ENCODE measurements at places on chromosomes 2 and 18. TPM values are rescaled to one million over a fixed set of nuclear protein-coding genes. Genes with fewer than 3 reads are reported as not detected.

TRABD2A gene
- total RNA-seq, result 1.7 TPM

GRCh38 chr2:151619337-151619989 is 114.8 kb downstream of the NEB start:
- H3K27ac ChIP-seq, result no peak overlapping the region
- no peaks in the 10 kb centered on the region for H3K4me1 ChIP-seq
- no peak for DNase-seq
- no peaks in the 10 kb centered on the region for H3K27me3 ChIP-seq

- H3K4me1 ChIP-seq, result peaks cover 6% of the 10 kb centered on the region
- H3K36me3 ChIP-seq, result no peaks in the 10 kb centered on the region
- no peaks in the 10 kb centered on the region for H3K27me3 ChIP-seq
- no peak overlapping the region for H3K4me3 ChIP-seq
- DNase-seq, result no peak
Measured at GRCh38 chr18:5969989-5970403, 74.7 kb upstream of the TMEM200C start.

SERPINB13 gene
- total RNA-seq, result not detected

GRCh38 chr2:113822087-113822815 is 65.8 kb upstream of the SLC35F5 start:
- no peak for DNase-seq
- H3K27me3 ChIP-seq, result no peaks in the 10 kb centered on the region
- no peaks in the 10 kb centered on the region for H3K4me1 ChIP-seq
- no peak overlapping the region for H3K27ac ChIP-seq
- H3K36me3 ChIP-seq, result no peaks in the 10 kb centered on the region

DNA sequence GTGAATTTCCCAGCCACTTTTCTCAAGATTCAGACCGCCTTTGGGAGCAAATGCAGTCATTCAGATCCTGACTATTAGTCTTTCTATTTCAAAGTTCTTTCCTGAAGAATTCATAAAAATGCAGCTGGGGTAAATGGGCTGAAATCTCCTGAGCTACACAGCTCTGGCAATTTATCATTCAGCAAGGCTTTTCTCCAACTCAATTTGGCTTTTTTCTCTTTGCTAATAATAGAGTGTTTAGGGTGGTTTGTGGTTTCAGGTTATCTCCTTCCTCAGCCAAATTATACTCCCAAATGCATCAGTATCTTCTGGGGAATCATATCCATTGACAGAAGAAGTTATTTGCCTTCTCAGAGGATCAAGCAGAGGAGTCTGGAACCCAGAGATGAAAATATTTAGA is 282.4 kb upstream of the SLC14A2 start:
- no peak overlapping the region for H3K27ac ChIP-seq
- no peaks in the 10 kb centered on the region for H3K27me3 ChIP-seq
- no peaks in the 10 kb centered on the region for H3K36me3 ChIP-seq
- no peak overlapping the region for H3K4me3 ChIP-seq
- no peak for DNase-seq
- no peaks in the 10 kb centered on the region for H3K4me1 ChIP-seq

- H3K27ac ChIP-seq, result no peak overlapping the region
- H3K4me3 ChIP-seq, result no peak overlapping the region
- no peaks in the 10 kb centered on the region for H3K27me3 ChIP-seq
- H3K4me1 ChIP-seq, result no peaks in the 10 kb centered on the region
Measured at GRCh38 chr2:108267101-108267500, 21.6 kb upstream of the SULT1C2 start.

- H3K27me3 ChIP-seq, result no peaks in the 10 kb centered on the region
- H3K4me1 ChIP-seq, result no peaks in the 10 kb centered on the region
- no peaks in the 10 kb centered on the region for H3K36me3 ChIP-seq
- H3K4me3 ChIP-seq, result no peak overlapping the region
Measured at GRCh38 chr2:223044092-223044836, 7.7 kb upstream of the KCNE4 start.

ATOH8 gene
- 0.22 TPM for total RNA-seq

DNA sequence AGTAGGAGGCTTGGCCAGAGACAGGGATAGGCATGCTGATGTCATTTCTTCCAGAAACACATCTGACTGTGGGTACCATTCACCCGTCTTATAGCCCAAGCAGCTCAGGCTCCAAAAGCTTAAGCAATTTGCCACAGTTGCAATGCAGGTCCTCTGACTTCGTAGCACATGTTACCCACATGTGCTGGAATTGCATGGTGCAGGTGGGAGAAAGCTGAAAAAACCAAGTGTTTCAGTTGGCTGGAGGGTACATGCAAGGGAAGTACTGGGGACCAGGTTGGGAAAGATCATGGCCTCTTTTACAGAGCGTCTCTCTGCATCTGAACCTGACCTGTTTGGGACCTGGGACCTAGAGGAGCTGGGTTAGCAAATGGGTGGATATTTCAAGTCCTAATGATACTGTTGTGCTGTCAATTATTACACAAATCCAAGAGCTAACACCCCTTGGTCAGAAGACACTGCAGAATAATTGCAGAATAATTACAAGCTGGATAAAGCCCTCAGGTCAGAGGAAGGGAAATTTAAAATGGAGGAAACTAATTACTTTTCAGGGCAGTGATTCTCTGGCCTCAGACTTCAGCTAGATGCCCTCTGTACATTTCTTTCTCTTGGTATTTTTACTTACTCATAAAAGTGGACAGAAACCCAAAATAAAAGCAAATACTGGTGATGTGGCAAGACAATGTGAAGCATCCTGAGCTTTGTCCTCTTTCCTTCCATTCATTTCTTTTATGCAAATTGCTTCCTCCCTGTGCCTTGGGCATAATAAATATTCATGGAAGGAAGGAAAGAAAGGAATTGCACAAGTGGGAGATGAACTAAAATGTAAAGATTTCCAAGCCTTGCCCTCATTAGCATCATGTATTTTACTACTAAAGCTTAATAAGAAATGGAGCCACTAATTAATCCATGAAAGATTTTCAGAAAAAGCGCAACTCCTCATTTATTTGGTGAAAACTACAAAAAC is 45.6 kb upstream of the TTC39C start:
- DNase-seq, result no peak
- H3K4me1 ChIP-seq, result peaks cover 2% of the 10 kb centered on the region
- H3K36me3 ChIP-seq, result no peaks in the 10 kb centered on the region
- H3K27ac ChIP-seq, result no peak overlapping the region

- H3K4me1 ChIP-seq, result no peaks in the 10 kb centered on the region
- DNase-seq, result no peak
- H3K36me3 ChIP-seq, result peaks cover 2% of the 10 kb centered on the region
- H3K4me3 ChIP-seq, result no peak overlapping the region
- no peak overlapping the region for H3K27ac ChIP-seq
Measured at GRCh38 chr18:35174093-35174731, 66.6 kb upstream of the ZNF397 start.

DNA sequence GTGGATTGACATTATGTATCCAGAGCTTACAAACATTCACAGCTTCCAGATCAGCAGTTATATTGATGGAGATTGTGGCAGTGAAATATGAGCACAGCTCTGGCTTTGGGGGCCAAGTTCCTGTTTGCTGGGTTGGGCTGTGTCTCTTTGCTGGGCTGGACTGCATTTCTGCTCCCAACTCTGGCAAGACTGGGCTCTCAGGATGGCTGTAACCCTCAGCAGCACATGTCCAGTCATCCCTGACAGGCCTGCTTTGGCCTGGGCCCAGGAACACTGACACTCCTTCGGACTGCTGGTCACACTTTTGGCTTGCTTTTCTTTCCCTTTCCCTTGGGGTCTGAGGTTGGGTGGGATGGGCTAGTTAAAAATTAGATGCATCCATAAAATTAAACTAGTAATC is 17.9 kb upstream of the VPS4B start:
- H3K27me3 ChIP-seq, result no peaks in the 10 kb centered on the region
- H3K4me1 ChIP-seq, result no peaks in the 10 kb centered on the region
- no peak for DNase-seq
- H3K27ac ChIP-seq, result no peak overlapping the region

DNA sequence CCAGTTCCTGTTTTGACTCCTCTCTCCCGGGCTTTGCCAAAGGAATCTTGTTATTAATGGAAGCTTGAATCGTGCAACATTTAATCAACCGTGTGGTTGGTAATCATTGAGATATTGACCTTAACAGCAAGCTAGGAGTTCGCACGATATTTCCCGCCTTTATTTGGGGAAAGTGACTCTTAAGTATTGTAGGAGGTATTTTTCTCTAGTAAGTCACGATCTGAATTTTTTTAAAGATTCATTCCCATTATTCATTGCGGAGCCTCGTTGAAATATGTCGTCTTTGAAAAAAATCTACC is 663 bp downstream of the NUP35 start:
- no peak for DNase-seq
- peak overlapping the region; percentile 77 for H3K27ac ChIP-seq
- peak overlapping the region; percentile 98 for H3K4me3 ChIP-seq
- H3K27me3 ChIP-seq, result no peaks in the 10 kb centered on the region
- peaks cover 4% of the 10 kb centered on the region for H3K36me3 ChIP-seq

SP100 gene
- 0.28 TPM for total RNA-seq

IL18R1 gene
- total RNA-seq, result not detected

MC2R gene
- not detected for total RNA-seq

- no peaks in the 10 kb centered on the region for H3K36me3 ChIP-seq
- no peak for DNase-seq
- H3K4me1 ChIP-seq, result no peaks in the 10 kb centered on the region
- H3K4me3 ChIP-seq, result no peak overlapping the region
- no peaks in the 10 kb centered on the region for H3K27me3 ChIP-seq
Measured at GRCh38 chr2:64838817-64839216, 150.4 kb upstream of the SLC1A4 start.

DNA sequence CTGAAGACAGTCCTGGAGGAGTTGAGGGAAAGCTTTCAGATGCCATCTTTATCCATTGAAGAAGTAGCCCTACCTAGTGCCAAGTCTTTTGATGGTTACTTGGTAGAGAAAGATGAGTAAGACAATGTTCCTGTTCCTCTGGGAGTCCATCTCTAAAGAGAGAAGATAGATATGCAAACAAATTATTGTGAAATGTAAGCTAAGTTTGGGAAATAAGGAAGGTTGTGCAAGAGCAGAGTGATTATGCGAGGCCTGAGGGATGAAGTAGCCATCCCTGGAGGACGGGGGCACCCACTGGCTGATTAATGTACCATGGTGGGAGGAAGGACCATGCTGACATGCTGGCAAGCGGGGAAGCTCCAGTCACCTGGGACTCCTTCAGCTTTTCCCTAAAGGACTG is 994 bp upstream of the DTNA start:
- peaks cover 5% of the 10 kb centered on the region for H3K4me1 ChIP-seq
- peaks cover 2% of the 10 kb centered on the region for H3K36me3 ChIP-seq
- no peak overlapping the region for H3K27ac ChIP-seq
- H3K27me3 ChIP-seq, result no peaks in the 10 kb centered on the region
- DNase-seq, result no peak

CPO gene
- 0.66 TPM for total RNA-seq

LMAN1 gene
- 61.1 TPM for total RNA-seq

DNA sequence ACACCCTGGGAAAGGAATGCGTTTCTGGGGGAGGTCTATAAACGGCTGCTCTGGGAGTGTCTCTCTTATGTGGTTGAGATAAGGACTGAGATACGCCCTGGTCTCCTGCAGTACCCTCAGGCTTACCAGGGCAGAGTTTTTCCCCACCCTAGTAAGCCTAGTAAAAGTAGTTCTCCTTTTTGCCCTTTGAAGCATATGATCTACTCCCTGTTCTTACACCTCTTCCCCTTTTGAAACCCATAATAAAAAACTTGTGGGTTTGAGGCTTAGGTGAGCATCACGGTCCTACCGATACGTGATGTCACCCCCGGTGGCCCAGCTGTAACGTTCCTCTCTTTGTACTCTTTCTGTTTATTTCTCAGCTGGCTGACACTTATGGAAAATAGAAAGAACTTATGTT is 97.4 kb downstream of the FSIP2 start:
- H3K27me3 ChIP-seq, result no peaks in the 10 kb centered on the region
- H3K4me1 ChIP-seq, result no peaks in the 10 kb centered on the region
- no peak for DNase-seq
- peaks cover 5% of the 10 kb centered on the region for H3K36me3 ChIP-seq

BMP10 gene
- total RNA-seq, result not detected

DAW1 gene
- not detected for total RNA-seq

MRPL44 gene
- 46.1 TPM for total RNA-seq

DNA sequence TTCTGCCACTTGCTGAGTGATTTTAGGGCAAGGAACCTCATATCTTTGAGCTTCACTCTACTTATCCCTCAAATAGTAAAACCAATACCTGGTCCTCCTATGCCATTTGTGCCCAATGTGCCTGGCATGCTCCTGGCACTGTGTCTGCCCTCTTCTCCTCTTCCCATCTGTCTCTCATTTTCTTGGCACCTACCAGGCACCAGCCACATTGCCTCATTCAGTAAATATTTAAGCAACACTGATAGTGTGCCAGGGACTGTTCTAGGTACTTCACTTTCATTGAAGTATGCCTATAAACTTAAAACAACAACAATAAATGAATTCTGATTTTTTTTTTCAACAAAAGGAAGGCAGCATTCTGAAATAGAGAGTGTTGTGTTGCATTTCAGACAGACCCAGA is 15.1 kb upstream of the BOD1L2 start:
- no peak for DNase-seq
- no peaks in the 10 kb centered on the region for H3K36me3 ChIP-seq
- H3K4me3 ChIP-seq, result no peak overlapping the region

DNA sequence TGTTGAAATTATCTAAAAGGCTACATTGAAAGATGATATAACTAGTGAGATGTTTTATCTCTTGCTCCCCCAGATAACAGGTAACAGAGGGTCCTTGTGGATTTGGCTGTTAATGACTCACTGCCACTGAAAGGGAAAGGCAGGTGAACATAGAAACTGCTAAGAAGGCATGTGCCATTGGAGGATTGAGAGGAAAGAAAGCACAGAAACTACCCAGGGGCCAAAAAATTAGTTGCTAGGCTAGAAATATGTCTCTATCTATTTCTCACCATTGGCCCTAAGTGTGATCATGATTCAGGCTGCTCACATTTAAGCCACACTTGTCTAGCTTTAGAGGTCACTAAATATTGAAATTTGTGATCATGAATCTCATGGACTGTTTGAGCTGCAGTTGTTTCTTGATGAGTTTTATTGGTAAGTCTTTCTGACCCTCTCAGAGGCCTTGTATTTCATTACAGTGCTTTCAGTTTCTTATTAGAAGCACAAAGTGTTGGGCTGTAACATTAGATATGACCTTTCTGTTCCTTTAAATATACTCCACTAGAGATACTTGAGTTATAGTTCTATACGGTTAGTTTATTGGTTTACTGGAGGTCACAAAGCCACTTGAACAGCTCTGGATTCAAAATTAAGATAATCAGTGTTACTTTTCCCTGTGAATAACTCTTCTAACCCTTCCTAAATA is 26.2 kb downstream of the NAB1 start:
- H3K4me3 ChIP-seq, result no peak overlapping the region
- peaks cover 4% of the 10 kb centered on the region for H3K36me3 ChIP-seq
- no peak overlapping the region for H3K27ac ChIP-seq
- no peaks in the 10 kb centered on the region for H3K27me3 ChIP-seq

PROC gene
- total RNA-seq, result 0.37 TPM

DNA sequence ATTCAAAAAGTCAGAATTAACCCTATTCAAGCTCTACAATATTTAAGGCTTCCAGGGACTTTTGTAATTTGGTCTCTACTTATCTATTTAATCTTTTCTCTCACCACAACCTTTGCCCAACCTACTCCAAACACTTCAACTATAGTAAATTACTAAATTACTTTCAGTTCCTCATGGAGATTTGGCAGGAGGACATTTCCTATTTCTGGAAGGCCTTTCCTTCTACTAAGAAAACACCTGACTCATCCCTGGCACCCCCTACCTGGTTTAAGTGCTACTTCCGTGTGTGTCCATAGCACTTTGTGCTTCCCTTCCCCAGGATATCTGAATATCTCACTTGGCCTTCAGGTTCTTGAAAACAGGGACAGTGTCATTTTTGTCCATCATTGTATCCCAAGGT is 96.3 kb downstream of the UPP2 start:
- no peak overlapping the region for H3K4me3 ChIP-seq
- H3K36me3 ChIP-seq, result no peaks in the 10 kb centered on the region
- H3K4me1 ChIP-seq, result no peaks in the 10 kb centered on the region
- no peaks in the 10 kb centered on the region for H3K27me3 ChIP-seq
